ENCODE measurements at places on chromosomes 2 and 18. TPM values are rescaled to one million over a fixed set of nuclear protein-coding genes. Genes with fewer than 3 reads are reported as not detected.

- DNase-seq = no peak
Measured at GRCh38 chr2:233115121-233115520, 55.0 kb downstream of the INPP5D start.

- DNase-seq = no peak
Measured at GRCh38 chr2:124542932-124543640, 518.0 kb downstream of the CNTNAP5 start.

DNA sequence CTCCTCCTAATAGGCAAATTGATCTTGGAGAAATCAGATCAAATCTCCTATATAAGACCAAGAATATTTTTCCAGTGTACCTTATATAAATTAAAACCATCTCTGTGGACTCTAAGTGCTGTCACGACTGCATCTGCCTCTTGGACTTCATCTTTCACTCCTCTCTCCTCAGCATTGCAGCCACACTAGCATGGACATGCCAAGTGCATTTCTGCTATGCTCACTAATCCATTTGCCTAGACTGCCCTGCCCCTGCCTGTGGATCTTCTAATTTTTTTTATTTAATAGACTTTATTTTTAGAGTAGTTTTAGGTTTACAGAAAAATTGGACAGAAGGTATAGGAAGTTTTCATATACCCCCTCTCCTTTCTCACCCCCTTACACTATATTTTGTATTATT is 146.7 kb upstream of the VWC2L start:
- no peak for DNase-seq

- no peak for DNase-seq
Measured at GRCh38 chr18:67500522-67501205, 15.9 kb downstream of the DSEL start.

- no peak for DNase-seq
Measured at GRCh38 chr2:6177811-6178210, 485.6 kb downstream of the SOX11 start.

DNA sequence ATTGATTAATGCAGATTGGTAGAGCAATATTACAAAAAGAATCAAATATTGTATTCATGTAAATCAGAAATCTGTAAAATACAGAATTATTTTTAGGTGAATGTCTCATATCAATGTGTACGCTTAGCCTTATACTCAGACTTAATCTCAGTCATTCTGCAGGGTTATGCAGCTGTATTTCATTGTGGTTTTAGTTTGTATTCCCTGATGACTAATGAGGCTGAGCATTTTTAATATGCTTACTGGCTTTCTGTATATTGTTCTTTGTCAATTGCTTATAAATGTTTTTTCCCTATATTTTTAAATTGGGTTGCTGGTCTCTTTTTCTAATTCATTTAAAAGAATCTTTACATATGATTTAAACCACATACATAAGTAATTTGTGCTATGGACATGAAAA is 50.1 kb downstream of the CDH19 start:
- no peak for DNase-seq

GRCh38 chr18:50853863-50854271 is 25.1 kb upstream of the ME2 start:
- DNase-seq = no peak

GRCh38 chr2:104849101-104849500 is 4.8 kb upstream of the POU3F3 start:
- no peak for DNase-seq

GRCh38 chr2:151523850-151524249 is 114.1 kb downstream of the RIF1 start:
- DNase-seq = no peak

DNA sequence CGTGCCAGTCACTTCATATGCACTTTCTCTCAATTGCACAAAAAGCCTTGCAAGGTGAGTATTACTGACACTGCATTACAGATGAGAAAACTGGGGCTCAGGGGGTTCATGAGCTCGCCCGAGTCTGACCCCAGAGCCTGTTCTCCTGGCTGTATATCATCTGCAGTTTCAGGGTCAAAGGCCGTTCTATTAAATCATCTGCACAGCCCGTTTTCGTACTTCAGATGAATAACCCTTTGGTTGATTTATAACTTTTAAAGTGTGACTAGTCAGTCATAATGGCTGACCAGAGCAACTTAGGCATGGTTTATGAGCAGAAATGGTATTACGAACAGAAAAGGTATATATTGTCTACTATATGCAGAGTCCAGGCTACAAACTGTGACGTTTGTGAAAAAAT is 35.3 kb upstream of the NPAS2 start:
- no peak for DNase-seq

DNA sequence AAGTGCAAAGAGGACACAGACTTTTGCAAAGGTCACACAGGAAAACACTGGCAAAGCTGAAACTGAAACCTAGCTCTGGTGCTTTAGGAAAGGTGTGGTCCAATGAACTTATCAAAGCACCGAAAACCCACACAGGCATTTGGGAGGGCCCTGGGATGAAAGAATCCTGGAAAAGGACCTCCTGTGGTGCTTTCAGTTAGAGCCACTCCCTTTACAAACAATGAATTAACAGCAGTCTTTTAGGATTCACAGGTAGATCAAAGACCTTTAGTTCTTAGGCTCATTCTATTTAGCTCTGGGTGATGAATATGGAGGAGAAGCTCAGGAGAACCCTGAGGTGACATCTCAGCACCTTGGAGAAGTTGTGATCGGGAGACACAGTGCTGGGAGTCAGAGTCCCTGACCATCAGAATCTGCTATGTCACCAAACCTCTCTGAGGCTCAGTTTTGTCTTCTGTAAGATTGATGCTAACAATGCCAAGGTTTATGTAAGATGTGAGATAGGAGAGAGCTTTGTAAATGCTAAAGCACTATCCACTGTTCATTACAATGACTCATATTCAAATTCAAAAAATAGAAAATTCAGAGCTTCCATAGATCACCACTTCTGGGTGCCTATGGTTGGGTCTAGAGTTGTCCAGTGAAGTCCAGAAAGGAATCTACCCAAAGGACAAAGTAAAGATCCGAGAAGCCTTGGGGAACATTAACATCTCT is 39.3 kb downstream of the VSNL1 start:
- no peak for DNase-seq

- DNase-seq = no peak
Measured at GRCh38 chr2:133790711-133791110, 222.4 kb upstream of the NCKAP5 start.

- no peak for DNase-seq
Measured at GRCh38 chr2:84782717-84783442, 98.0 kb downstream of the TRABD2A start.

- DNase-seq = no peak
Measured at GRCh38 chr2:39666491-39667101, 879 bp downstream of the TMEM178A start.

- no peak for DNase-seq
Measured at GRCh38 chr2:215758691-215759090, 254.7 kb downstream of the MREG start.

- DNase-seq = no peak
Measured at GRCh38 chr2:71689968-71690834, 236.8 kb downstream of the DYSF start.

DNA sequence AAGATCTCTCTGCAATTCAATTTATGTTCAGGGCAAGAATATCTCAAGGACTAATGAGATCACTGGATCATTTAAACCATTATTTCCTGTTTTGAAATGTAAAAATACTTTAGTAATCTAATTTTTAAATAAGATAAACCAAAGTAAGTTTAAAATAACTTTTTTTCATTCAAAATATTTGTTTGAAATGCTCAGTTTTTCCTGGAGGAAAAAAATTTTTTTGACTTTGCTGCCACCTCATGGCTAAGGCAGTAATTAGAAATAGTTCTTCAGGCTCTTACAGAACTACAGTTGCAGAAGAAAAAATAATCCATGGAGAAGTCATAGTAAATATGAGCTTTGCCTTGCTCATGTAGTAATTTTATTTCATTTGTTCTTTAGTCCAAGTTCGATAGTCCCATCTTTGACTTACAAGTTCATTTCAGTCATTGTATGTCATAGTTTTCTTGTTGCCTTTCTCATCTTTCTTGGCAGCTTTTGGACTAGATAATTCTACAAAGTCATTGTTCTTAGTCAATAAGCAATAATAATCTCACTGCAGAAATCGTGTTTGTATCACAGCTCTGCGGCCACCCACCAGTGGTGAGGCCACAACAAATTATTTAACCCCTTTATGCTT is 127.4 kb downstream of the DPP4 start:
- DNase-seq = no peak

DNA sequence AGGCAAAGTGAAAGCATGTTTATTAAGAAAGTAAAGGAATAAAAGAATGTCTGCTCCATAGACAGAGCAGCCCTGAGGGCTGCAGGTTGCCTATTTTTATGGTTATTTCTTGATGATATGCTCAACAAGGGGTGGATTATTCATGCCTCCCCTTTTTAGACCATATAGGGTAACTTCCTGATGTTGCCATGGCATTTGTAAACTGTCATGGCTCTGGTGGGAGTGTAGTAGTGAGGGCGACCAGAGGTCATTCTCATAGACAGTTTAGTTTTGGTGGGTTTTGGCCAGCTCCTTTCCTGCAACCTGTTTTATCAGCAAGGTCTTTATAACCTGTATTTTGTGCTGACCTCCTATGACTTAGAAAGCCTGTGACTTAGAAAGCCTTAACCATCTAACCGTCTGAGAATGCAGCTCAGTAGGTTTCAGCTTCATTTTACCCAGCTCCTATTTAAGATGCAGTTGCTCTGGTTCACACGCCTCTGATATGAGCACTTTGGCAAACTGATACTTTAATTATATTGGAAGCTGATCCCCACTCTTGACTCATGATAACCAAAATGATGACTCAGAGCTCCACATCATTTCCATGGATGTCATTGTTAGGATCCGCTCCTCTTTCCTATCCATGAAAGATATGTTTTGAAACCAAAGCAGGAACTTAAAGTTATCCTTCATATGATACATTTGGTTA is 14.5 kb upstream of the ERMN start:
- no peak for DNase-seq

GRCh38 chr2:98811766-98812165 is 80.8 kb upstream of the MGAT4A start:
- DNase-seq = no peak

DNA sequence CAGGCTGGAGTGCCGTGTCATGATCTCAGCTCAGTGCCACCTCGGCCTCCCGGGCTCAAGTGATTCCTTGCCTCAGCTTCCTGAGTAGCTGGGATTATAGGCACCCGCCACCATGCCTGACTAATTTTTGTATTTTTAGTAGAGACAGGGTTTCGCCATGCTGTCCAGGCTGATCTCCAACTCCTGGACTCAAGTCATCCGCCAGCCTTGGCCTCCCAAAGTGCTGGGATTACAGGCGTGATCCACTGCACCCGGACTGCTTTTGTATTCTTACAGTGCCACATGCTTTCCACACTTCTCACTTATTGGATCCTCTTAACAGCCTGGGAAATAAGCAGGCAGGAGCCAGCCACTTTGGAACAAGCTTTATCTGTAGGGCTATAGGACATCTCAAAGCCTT is 25.3 kb upstream of the BCL2L11 start:
- no peak for DNase-seq

SPDYA gene
- polyA plus RNA-seq = 1.7 TPM

ITGA4 gene
- 29.6 TPM for polyA plus RNA-seq

LYPD1 gene
- polyA plus RNA-seq = 81.9 TPM

ANKRD30BL gene
- 0.25 TPM for polyA plus RNA-seq

NXPH2 gene
- polyA plus RNA-seq = 4.5 TPM

NT5C1B gene
- 1.3 TPM for polyA plus RNA-seq

AFF3 gene
- 18.5 TPM for polyA plus RNA-seq

MTERF4 gene
- 64.1 TPM for polyA plus RNA-seq

TSPYL6 gene
- polyA plus RNA-seq = not detected

STON1 gene
- 38.7 TPM for polyA plus RNA-seq

NCKAP5 gene
- polyA plus RNA-seq = 8.2 TPM

SMPD4 gene
- polyA plus RNA-seq = 47.4 TPM

SOX11 gene
- 17.2 TPM for polyA plus RNA-seq

ANO7 gene
- 2.1 TPM for polyA plus RNA-seq

C2orf80 gene
- 0.21 TPM for polyA plus RNA-seq

ANKAR gene
- polyA plus RNA-seq = 9.1 TPM

GPR75 gene
- polyA plus RNA-seq = 1.7 TPM

All from right renal cortex interstitium (tissue), 3 donors.